Upper lobe of left lung (tissue), 6 donors: ENCODE measurements at places on chromosomes 4 and X. TPM values are rescaled to one million over a fixed set of nuclear protein-coding genes. Genes with fewer than 3 reads are reported as not detected.
A peak's percentile ranks its signal among the peaks of the same experiment; 100 is the strongest.

GRCh38 chrX:153477901-153478300 is 7.5 kb upstream of the HAUS7 start:
- no peak for DNase-seq

- no peak for DNase-seq
Measured at GRCh38 chr4:111562826-111563225, 582.4 kb upstream of the FAM241A start.

DNA sequence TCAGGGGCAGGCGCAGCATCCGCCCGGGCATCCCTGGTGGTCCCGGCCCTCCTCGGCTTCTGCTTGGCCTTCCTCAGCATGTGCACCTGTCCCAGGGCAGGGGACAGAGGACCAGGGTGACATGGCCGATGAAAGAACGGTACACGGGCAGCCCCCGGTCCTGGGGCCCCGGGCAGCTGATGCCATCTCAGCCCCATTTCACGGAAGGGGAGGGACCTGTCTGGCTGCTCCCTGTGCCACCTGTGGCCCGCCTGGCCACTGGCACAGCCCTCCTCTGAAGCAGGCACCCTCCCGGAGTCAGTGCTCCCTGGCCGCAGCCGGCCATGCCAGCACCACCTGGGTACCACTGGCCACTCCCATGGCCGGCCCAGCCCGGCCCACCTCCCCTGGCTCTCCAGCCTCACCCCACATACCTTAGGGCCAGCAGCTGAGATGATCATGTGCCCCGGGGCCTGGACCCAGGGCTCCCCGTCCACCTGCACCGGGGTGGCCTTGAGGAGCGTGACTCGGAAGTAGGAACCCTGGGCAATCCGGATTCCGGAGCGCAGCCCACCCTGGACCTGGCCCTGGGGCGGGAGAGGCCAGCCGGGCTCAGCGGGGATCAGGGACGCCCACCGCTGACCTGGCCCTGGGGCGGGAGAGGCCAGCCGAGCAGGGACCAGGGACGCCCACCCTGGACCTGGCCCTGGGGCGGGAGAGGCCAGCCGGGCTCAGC is 12.6 kb downstream of the DGKQ start:
- peak; percentile 81 for DNase-seq

DNA sequence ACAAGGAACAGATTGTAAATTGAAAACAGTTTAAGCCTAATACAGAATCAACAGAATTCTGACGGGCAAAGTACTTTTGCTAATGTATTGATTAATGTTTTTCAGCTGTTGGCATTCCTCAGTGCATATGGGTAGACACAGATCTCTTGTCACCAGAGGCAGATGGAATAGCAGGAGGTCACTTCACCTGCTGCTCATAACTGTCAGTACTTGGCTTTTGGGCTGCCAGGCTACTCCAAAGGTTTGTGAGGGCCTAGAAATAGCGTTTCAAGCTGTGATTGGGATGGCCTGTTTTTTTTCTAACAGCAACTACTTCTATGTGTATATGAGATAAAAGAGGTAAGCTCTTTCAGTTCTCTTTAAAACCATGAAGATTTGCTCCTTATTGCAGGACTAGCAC is 307.5 kb upstream of the ANXA10 start:
- DNase-seq = no peak

GRCh38 chrX:17065100-17065499 is 118.6 kb downstream of the REPS2 start:
- DNase-seq = no peak

DNA sequence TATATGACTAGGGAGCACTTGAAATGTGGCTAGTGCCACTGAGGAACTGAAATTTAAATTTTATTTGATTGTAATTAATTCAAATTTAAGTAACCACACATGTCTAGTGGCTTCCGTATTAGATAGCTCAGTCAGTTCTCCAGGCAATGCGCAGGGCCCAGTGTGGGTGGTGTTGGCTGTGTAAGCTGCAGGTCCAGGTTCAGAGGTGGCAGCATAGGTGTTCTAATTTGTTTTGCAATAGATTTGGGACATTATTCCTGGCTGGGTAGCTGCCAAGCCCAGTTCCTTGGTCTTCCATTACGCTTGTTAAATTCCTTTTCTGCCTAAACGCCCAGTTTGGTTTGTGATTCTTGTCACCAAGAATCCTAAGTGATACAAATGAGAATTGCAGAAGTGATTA is 79.5 kb downstream of the FAM184B start:
- no peak for DNase-seq

DNA sequence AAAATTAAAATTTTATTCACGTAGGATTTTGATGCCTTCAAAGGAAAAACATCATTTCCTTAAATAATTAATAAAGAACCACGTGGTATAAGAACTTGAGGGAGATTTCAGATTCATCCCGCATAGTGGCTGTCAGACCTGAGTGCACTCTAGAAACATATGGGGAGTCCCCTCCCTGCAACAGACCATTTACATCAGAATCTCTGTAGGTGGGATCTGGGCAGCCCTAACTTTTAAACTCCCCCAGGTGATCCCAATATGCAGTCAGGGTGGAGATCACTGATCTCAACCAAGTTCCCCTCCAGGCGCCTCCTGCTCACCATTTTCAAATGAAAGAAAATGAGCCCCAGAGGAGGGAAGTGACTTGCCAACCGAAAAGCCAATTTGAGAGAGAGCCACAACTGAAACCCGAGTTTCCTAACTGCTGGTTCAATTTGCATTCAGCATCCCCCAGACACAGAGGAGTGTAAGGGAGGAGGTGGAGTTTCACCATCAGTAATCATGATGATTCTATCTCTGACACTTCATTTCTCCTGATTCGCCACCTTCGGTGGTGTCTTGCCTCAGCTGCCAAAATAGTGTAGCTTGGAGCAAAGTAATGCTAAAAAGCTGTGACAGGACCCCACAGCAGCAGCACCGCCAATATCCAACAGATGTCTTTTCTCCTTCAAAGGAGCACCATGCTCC is 11.4 kb downstream of the RNF150 start:
- no peak for DNase-seq

- no peak for DNase-seq
Measured at GRCh38 chr4:100118181-100118580, 72.1 kb downstream of the DDIT4L start.

DNA sequence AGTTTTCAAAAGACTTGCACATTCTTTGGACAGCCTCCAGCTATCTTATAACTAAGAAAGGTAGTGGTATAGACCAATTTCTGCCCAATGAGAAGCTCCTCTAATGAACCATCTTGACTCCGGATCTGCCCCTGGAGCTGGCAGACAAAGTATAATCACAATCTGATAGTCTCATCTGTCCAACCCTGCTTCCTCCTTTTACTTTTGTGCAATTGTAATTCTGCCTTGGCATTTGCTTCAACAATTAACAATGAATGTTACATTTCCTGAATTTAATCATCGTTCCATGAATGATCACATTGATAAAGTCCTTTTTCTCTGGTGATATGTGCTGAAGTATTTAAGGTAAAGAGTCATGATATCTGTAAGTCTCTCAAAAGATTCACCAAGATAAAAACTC is 27.8 kb downstream of the FRYL start:
- no peak for DNase-seq

Gene STBD1
- total RNA-seq = 5.9 TPM

DNA sequence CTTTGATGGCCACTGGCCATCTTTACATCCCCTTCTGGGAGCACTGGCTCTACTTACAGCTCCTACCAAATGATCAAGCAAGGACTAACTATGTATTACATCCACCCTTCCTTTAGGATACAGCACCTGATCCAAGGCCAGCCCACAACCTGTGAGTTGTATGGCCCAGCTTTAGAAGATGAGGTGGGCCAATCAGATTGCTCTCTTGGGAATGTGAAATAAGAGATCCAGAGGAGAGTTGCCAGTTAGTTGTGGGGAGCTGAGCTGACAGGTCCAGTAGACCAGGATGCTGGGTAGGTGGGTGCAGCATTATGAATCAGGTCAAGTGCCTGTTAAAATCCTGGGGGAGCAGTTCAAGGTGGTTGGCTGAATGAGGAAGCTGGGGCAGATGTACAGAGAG is 111.5 kb downstream of the GNL3L start:
- DNase-seq = no peak
